Urinary bladder (tissue), 4 donors: ENCODE measurements at places on chromosomes 4 and X. TPM values are rescaled to one million over a fixed set of nuclear protein-coding genes. Genes with fewer than 3 reads are reported as not detected.

The ERAS gene
- polyA plus RNA-seq = 0.10 TPM

The LUZP4 gene
- not detected for polyA plus RNA-seq

The GNPDA2 gene
- 22.7 TPM for polyA plus RNA-seq

The SH3BGRL gene
- polyA plus RNA-seq = 262 TPM

The ESX1 gene
- not detected for polyA plus RNA-seq

The TENM3 gene
- polyA plus RNA-seq = 2.8 TPM

The CLDN22 gene
- polyA plus RNA-seq = not detected

The ADH4 gene
- polyA plus RNA-seq = 0.22 TPM

The ZNF674 gene
- polyA plus RNA-seq = 1.7 TPM

The RADX gene
- polyA plus RNA-seq = 1.3 TPM

The NKX3-2 gene
- polyA plus RNA-seq = not detected

The POU3F4 gene
- not detected for polyA plus RNA-seq

The TMEM35A gene
- 23.2 TPM for polyA plus RNA-seq

The CFP gene
- polyA plus RNA-seq = 3.3 TPM

The SHROOM2 gene
- 2.6 TPM for polyA plus RNA-seq

The UGT2B11 gene
- polyA plus RNA-seq = not detected

The AREG gene
- 17.4 TPM for polyA plus RNA-seq

The RS1 gene
- polyA plus RNA-seq = not detected

The MAGIX gene
- 4.0 TPM for polyA plus RNA-seq

The DGAT2L6 gene
- not detected for polyA plus RNA-seq

The GLUD2 gene
- 1.5 TPM for polyA plus RNA-seq

The SNCA gene
- polyA plus RNA-seq = 10.8 TPM

The RAB9B gene
- polyA plus RNA-seq = 16.2 TPM

The THAP9 gene
- 3.4 TPM for polyA plus RNA-seq

The POF1B gene
- 2.2 TPM for polyA plus RNA-seq

The IBSP gene
- polyA plus RNA-seq = not detected

The APLN gene
- polyA plus RNA-seq = 1.0 TPM

The CT45A2 gene
- not detected for polyA plus RNA-seq

The SRPX2 gene
- 26.4 TPM for polyA plus RNA-seq

The TREX2 gene
- 0.49 TPM for polyA plus RNA-seq
